ENCODE measurements at places on chromosomes 3 and 15.
A peak's percentile ranks its signal among the peaks of the same experiment; 100 is the strongest.

GRCh38 chr3:48038971-48039481, 22.8 kb upstream of the MAP4 start:
- no peak overlapping the region for H3K4me3 ChIP-seq
- no peak for DNase-seq
- H3K27me3 ChIP-seq, result no peaks in the 10 kb centered on the region
- H3K27ac ChIP-seq, result no peak overlapping the region
- no peaks in the 10 kb centered on the region for H3K36me3 ChIP-seq

GRCh38 chr3:9695345-9695744, 8.3 kb upstream of the CPNE9 start:
- DNase-seq, result no peak
- no peaks in the 10 kb centered on the region for H3K4me1 ChIP-seq
- no peaks in the 10 kb centered on the region for H3K27me3 ChIP-seq
- H3K36me3 ChIP-seq, result peaks cover 84% of the 10 kb centered on the region

DNA sequence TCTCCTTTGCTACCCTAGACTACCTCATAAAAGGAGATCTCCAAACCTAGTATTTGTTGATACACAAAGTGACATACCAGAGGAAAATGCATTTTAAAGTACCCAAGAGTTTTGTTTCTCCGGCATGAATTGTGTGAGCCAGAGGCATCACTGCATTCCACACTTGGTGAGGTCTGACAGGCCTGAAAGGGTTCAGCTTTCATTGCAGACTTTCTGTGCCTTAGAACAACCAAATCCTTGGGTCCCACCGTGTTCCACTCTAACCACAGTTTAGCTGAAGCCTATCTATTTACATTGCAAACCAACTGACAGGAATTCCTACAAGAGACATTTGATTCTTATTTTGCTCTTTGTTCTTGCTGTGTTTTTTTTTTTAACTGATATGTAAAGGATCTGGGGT, 21.0 kb upstream of the EID1 start:
- DNase-seq, result no peak
- H3K4me3 ChIP-seq, result no peak overlapping the region
- H3K36me3 ChIP-seq, result no peaks in the 10 kb centered on the region
- H3K27me3 ChIP-seq, result peaks cover 2% of the 10 kb centered on the region

GRCh38 chr15:77633913-77634265, 1.2 kb upstream of the LINGO1 start:
- no peaks in the 10 kb centered on the region for H3K27me3 ChIP-seq
- H3K27ac ChIP-seq, result no peak overlapping the region
- H3K36me3 ChIP-seq, result no peaks in the 10 kb centered on the region
- no peak for DNase-seq
- H3K4me1 ChIP-seq, result 0 out of 2 replicates have a peak, but pooled peaks cover 3% of the 10 kb centered on the region
- no peak overlapping the region for H3K4me3 ChIP-seq

- H3K27me3 ChIP-seq, result no peaks in the 10 kb centered on the region
- no peak overlapping the region for H3K27ac ChIP-seq
- no peak overlapping the region for H3K4me3 ChIP-seq
These were observed 20.8 kb upstream of the CAPN3 start for GRCh38 chr15:42338500-42338899.

DNA sequence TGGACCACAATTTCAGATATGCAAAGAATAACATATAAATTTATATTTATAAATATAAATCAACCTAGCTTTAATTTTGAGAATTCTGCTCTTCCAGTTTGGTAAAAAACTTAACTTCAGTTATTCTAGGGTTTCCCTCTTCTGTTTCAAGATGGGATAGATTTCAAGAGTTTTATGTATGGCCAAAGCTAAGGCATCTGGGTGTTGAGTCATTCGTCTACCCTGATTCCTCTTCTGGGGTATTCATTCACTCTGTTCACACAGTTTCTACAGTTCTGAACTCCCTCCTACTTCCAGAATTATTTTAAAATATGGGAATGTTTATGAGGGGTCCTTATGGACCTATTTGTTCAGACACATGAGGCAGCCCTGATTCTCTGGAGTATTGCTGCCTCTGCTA, 4.2 kb upstream of the FGF7 start:
- no peak overlapping the region for H3K4me3 ChIP-seq
- H3K36me3 ChIP-seq, result no peaks in the 10 kb centered on the region
- H3K27ac ChIP-seq, result no peak overlapping the region
- no peaks in the 10 kb centered on the region for H3K27me3 ChIP-seq
- DNase-seq, result no peak
- no peaks in the 10 kb centered on the region for H3K4me1 ChIP-seq

- H3K4me1 ChIP-seq, result peaks cover 13% of the 10 kb centered on the region
- no peak overlapping the region for H3K27ac ChIP-seq
- no peaks in the 10 kb centered on the region for H3K36me3 ChIP-seq
- no peak overlapping the region for H3K4me3 ChIP-seq
- no peaks in the 10 kb centered on the region for H3K27me3 ChIP-seq
These were observed 6.8 kb downstream of the TSPAN3 start for GRCh38 chr15:77064063-77064462.

GRCh38 chr15:101617390-101617965, 34.7 kb downstream of the TM2D3 start:
- no peak overlapping the region for H3K27ac ChIP-seq
- H3K4me3 ChIP-seq, result no peak overlapping the region
- H3K4me1 ChIP-seq, result no peaks in the 10 kb centered on the region
- no peak for DNase-seq

DNA sequence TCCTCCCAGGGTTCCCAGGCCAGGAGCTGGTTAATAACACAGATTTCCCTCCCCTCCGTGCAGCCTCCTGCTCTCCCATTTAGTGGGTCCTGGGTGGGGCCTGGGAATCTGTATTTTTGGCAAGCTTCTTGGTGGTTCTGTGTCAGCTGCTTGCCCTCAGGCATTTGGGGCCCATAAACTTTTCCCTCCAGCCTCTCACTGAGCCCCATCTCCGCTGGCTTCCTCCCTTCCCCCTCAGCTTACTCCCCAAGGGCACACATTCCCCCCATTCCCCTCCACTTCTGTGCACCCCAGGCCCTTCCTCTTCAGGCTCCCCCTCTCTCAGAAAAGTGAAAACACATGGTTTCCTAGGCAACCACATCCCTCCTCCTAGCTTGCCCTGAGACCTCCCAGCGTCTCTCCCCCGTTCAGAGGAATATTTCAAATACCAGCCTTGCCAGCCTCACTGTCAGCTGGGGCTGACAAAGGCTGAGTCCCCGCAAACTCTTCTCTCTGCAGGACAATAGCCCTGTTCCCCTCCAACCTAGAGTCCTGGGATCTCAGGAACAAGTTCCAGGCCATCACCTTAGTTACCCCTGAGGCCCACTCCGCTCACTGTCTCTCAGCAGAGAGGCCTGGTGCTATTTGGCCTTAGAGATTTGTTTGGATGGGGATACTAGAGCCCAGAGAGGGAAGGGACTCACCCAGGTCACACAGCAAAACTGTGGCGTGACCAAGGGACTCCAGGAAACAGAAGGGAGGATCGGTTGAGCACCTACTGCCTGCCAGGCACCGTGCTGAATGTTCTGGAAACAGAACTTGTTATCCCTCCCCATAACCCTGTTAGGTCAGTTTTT, 44.6 kb upstream of the SMAD6 start:
- no peaks in the 10 kb centered on the region for H3K27me3 ChIP-seq
- H3K4me3 ChIP-seq, result no peak overlapping the region
- no peak overlapping the region for H3K27ac ChIP-seq
- no peak for DNase-seq
- H3K36me3 ChIP-seq, result no peaks in the 10 kb centered on the region
- no peaks in the 10 kb centered on the region for H3K4me1 ChIP-seq

DNA sequence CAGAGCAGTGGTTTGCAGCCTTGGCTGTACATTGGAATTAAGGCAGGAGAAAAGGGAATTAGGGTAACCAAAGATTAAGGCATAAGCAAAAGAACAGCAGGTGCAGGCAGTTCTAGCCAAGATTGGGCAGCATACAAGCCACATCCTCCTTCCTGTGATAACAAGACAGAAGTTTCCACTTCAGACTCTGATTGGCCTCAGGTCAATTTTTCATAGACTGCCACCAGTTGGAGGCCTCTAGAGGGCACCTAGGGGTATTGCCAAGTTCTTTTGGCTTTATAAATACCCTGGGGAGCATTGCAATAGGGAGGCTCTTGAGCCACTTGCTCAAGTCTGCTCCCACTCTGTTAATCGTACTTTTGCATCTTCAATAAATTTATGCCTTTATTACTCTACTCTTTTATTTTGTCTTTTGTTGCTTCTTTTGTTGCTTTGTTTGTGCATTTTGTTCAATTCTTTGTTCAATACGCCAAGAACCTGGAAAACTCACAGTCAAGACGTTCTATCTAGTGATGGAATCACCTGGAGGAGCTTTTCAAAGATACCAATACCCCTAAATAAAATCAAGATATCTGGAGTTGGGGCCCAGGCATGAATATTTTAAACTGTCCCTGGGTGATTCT, 32.2 kb upstream of the FMN1 start:
- no peaks in the 10 kb centered on the region for H3K27me3 ChIP-seq
- no peaks in the 10 kb centered on the region for H3K36me3 ChIP-seq
- peak; percentile 70 for DNase-seq
- no peak overlapping the region for H3K27ac ChIP-seq
- H3K4me3 ChIP-seq, result no peak overlapping the region

DNA sequence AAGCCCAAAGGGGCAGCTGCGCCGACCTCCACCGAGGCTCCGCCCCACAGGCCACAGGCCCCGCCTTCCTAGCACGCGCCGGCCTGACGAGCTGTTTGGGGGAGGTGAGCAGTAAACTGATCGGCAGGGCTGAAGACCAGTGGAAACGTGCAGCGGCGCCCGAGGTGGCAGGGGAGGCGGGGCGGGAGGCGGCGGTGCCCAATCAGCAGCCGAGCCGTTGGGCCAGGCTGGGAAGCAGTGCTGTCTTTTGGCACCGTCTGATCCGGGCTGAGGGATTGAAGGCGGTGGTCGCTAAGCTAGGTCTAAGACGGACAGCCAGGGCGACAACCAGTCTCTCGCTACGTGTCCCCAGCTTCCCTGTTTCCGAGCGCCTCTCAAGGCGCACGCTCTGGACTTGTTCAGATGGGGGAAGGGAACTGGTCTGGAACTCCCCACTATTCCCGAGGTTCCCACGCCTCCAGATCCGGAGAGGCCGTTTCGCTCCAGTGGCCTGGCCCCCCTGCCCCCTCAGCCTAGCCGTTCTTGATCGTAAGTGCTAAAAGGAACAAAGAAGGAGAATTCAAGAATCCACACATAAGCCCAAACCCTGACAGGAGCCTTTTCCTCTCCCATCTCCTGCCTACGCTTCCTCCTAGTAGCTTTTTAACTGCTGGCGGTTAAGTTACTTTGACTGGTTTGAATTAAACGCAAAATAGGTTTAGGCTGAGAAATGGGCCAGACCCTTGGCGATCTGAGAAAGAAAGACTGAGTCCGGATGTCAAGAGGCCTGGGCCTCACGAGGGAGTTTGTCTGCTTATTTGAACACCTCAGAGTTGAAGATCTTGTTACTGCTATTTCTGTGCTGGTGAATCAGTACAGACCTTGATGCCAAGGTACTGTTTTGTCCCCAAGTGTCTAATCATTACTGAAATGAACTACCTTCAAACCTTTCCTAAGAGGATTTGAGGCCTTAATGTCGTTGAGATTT, at the start of gene FMN1:
Gene FMN1, minus strand, starts transcription at position 11 of the 967 bp plus-strand sequence. CDS start 39,800 bp downstream, outside the sequence.
- H3K4me3 ChIP-seq, result no peak within 1 kb of the TSS
- H3K27me3 ChIP-seq, result no peaks in the 10 kb centered on the region
- DNase-seq, result peak; percentile 35
- H3K4me1 ChIP-seq, result no peaks in the 10 kb centered on the region
- no peaks in the 10 kb centered on the region for H3K36me3 ChIP-seq

Data from DND-41 (cell line).